ENCODE measurements at places on chromosomes 12 and 14. TPM values are rescaled to one million over a fixed set of nuclear protein-coding genes. Genes with fewer than 3 reads are reported as not detected.

- DNase-seq: no peak
Observed at GRCh38 chr14:103523575-103523954, 935 bp upstream of the CKB start.

- DNase-seq: peak; percentile 40
Observed at GRCh38 chr12:26195641-26196420, 458 bp downstream of the SSPN start.

DNA sequence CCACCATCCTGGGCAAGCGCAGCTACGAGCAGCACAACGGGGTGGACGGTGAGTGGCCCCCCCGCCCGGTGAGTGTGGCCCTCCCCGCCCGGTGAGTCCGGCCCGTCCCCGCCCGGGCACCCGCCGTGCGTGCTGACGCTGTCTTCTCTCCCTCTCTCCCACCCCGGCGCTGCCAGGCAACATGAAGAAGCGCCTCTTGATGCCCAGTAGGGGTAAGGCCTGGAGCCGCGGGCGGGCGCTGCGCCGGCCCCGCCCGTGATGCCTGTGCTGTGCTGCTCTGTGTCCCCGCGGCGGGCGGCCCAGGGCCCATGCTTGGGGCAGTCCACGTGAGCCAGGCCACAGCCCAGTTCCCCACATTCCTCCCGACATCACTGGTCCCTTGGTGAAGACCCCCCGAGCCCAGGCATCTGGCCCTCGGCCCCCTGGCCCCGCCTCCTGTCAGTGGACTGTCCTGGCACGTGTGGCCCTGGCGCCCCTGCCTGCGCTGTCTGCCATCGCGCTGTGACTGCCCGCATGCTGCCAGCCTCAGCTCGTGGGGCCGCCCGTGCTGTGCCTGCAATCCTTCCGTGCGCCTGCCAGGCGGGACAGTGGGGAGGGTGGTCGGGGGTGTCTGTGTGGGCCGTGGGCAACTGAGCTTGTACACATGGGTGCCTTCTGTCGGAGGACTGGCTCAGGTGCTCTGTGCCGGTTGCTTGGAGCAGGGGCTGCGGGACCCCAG, 7.9 kb upstream of the CRIP2 start:
- no peak for DNase-seq

GRCh38 chr12:43737646-43738045, 20.9 kb downstream of the PUS7L start:
- DNase-seq: no peak

GRCh38 chr12:124563401-124563800, 4.0 kb downstream of the NCOR2 start:
- no peak for DNase-seq

DNA sequence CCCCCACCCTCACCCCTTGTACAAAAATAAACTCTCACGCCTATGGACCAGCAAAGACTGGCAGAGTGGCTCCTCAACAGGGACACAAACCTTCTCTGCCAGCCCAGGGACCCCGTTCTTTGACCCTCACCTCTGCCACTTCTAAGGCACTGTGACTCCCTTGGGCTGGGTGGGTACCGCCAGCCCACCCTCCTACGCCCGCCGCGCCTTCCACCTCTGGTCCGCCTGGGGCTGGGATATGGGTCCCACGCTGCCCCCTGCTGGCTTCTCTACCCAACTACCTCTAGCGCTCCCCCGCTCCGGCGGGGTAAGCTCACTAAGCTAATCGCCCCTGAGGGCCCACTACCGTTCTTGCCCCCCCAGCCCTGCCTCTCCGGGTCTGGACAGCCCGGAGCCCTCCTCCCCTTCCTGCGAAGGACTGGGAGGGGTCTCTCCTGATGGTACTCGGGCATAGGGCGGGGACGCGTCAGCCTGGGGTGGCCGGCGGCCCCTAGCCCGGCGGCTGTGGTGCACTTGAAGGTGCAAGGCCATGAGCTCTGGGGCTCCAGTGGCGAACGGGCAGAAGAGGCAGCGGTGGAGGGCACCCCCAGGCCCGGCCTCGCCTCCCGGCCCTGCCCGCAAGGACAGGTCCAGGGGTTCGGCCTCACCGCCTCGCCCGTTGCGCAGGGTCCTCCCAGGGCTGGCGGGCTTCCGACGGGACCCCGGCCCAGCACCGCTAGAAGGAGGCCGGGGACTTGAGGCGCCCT, 8.1 kb downstream of the ZNF219 start:
- no peak for DNase-seq

- DNase-seq: no peak
Observed at GRCh38 chr14:60488175-60488574, 2.3 kb upstream of the C14orf39 start.

DNA sequence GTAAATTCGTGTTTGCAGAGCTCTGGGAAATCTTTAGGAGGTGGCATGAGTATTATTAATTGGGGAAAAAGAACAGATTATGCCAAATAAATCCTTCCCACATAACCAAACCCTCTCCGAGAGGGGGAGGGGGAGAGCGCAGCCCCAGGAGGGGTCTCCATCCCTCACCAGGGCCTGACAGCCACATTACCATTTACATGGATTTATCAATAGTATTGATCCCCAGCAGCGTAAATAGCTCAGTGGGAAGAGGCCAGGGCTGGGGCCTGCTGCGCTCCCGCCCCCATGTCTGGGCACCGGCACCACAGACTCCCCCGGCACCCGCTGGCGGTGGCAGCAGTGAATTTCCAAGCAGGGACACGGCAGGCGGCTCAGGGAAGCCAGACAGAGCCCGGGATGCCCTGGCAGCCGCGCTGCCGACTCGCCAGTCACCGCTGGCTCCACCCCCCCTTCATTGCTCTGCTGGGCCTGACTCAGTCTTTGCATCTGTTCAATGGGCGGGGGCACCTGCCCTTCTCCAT, 2.4 kb downstream of the NCOR2 start:
- DNase-seq: peak; percentile 30

GRCh38 chr12:29545102-29545467, 47.6 kb upstream of the OVCH1 start:
- DNase-seq: no peak

DNA sequence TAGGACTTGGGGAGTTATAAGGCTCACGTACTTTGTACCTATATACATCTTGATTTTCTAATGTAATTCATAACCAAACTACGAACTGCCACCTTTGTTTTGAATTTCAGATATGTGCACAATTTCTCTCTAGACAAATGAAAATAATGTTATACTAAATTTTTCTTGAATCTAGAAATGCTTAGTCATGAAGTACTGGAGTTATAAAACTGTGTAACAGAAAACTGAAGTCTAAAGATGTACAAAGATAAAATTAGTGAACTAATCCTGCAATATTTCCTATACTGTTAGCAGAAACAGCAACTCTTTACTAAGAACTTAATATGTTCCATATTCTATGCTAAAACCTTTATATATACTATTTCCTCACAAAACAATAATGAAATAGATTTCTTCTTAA, 15.5 kb downstream of the SEC23A start:
- no peak for DNase-seq

- no peak for DNase-seq
Observed at GRCh38 chr12:23169696-23170013, 544.7 kb downstream of the ETNK1 start.

- DNase-seq: no peak
Observed at GRCh38 chr14:104090071-104090748, 4.7 kb downstream of the ASPG start.

GRCh38 chr12:1319212-1319611, 275.2 kb downstream of the FBXL14 start:
- DNase-seq: no peak

DNA sequence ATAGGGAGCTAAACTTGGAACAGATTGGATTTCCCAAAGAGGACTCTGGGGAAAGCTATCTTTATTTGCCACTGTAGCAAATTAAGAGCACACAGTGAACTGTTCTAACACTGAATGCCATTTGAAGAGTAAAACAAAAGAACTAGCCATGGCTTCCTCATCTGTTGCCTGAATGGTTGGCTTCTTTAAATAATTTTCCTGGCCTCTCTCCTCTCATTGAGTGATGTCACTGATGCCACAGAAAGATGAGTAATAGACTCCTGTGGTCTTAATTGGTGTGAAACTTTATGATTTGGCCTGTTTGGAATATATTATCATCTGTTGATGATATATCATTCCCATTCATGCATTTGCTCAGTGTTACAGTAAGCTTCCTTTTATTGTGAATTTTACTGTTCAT, 42.5 kb downstream of the WDR20 start:
- DNase-seq: peak; percentile 60

DNA sequence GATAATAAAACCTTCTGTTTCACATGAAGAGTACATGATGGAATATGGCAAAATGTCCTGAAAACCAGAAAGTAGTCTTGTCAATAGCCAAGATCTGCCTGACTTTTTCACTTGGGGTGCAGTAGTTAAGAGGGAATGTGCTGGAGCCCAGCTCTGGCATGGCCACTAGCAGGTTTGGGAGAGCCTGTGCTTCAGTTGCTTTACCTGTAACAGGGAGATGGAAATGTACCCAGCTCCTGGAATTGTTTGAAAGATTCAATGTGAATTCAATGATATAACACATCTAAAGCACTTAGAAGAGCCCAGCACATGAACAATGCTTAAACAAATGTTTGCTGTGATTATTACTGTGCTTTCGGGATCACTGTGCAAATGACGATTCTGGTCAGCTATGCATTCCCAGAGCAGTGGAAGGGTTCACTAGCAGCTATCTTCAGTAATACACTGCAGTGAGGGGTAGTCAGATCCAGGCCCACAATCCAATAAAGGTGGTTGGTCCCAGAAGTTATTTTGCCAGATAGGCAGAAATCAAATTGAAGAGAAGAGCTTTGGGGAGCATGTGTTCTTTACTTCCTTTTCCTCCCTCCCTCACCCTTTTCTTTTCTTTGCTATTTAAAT, 224.9 kb downstream of the APAF1 start:
- no peak for DNase-seq

DNA sequence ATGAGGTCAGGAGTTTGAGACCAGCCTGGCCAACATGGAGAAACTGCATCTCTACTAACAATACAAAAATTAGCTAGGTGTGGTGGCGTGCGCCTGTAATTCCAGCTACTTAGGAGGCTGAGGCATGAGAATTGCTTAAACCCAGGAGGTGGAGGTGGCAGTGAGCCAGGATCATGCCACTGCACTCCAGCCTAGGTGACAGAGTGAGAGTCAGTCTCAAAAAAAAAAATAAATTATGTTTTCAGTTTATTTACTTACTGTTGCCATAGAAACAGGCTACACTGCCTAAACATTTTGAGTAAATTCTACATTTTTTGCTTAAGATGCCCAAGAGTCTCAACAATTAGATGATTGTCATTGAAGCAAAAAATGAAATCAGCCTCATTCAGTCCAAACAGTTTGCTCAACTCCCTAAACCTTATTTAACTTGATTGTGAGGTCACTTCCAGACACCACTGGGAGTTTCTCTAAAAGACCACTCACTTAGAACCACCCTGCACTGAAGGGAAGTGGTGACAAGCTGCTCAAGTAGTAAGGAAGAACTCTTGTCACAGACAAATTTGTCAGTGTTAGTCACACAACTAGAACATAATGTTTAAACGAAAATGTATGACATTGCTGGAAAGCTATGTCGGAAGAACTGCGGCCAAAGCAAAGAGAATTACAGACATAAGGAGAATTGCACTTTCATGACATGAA, 9.8 kb upstream of the GNPNAT1 start:
- DNase-seq: peak; percentile 33

DNA sequence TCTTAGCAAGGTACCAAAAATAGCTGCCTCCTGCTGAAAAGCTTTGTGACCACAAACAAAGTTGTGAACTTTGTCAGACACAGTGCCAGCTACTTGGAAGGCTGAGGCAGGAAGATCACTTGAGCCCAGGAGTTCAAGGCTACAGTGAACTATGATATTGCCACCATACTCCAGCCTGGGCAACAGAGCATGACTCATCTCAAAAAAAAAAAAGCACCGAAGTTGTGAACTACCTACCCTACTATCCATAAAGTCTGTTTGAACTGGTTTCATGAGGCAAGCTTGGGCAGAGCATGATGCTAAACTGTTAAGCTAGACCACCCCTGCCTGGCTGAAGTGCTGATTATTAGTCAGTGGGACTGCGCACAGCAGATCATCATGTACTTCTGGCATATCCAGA, 75.5 kb downstream of the RAD52 start:
- DNase-seq: no peak

DNA sequence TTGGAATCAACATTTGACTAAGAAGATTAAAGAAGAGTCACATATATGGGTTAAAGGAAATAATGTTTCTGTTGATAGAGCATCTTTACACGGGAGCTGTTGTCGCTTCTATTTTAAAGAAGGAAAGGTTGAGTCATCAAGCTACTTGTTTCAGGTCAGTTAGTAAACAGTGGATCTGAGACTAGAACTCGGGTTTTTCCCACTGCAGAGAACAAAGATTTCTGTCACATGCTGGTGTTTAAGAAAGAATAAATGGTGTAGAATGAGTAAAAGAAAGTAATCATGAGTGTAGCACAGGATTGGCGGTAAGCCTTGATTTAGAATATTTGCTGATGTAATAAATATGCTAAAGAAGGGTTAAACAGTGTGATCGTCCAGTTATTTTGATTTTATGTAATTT, 455.5 kb downstream of the AEBP2 start:
- peak; percentile 44 for DNase-seq

- DNase-seq: peak; percentile 80
Observed at GRCh38 chr14:49861699-49862088, 9.1 kb upstream of the NEMF start.

GRCh38 chr12:52543985-52544883, 8.7 kb downstream of the KRT71 start:
- no peak for DNase-seq

DNA sequence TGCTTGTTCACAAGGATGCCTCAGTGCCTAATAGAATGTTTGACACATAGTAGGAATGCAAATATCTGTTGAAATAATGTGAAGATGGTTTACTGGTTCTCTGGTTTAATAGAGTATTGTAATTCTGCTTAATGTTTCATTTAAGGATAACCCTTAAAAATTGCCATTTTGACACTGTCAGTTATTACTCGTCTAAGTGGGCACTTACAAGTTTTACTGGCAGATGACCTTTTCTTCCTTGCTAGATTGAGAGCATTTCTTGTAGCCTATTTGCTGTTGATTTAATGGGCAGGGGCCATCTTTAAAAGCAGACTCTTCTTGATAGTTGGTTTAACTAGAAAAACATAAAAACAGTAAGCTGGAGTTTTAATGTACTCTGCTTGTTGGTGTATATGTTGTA, 1.9 kb downstream of the TMEM263 start:
- no peak for DNase-seq

NKX2-8 gene
- not detected for total RNA-seq

KITLG gene
- total RNA-seq: 13.1 TPM

KRT82 gene
- not detected for total RNA-seq

KRT80 gene
- total RNA-seq: 1.2 TPM

ATL1 gene
- 2.6 TPM for total RNA-seq

IQSEC3 gene
- under 0.01 TPM for total RNA-seq

PROX2 gene
- not detected for total RNA-seq

MYF5 gene
- not detected for total RNA-seq

CFAP251 gene
- total RNA-seq: 2.9 TPM

NTF3 gene
- 0.34 TPM for total RNA-seq

DHRS2 gene
- total RNA-seq: 0.65 TPM

SLC25A47 gene
- total RNA-seq: not detected

EID3 gene
- total RNA-seq: 5.4 TPM

BIN2 gene
- total RNA-seq: not detected
